ENCODE measurements at places on chromosomes 6 and 20.

DNA sequence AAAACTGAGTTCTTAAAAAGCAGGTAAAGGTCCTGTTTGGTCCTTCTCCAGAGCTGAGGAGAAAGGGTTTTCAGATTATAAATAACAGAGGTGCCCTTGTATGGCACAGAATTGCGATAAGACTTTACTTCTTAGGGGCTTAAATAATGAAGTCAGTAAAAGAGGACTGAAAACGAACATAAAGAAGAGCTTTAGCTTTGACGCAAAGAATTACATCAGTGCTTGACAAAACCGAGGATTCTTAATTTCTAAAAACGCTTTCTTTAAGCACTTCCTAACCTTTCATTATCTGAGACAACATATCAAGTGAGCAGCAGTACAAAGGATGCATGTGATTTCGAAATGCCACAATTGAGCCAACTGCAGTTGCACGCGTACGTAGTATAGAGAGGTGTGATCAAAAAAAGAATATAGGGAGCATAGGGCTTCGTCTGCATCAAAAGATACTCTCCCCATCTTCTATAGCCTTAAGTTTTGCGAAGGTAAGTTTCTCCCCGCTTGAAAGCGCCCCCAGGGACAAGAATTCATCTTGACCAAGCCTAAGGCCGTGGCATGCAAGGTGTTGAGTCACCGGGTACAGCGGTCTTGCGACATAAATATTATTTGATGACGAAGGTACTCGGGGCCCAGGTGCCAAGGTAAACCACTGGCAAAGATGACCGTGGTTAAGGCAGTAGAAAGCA is 778 bp upstream of the LOC128125822 start:
- no peak for DNase-seq

DNA sequence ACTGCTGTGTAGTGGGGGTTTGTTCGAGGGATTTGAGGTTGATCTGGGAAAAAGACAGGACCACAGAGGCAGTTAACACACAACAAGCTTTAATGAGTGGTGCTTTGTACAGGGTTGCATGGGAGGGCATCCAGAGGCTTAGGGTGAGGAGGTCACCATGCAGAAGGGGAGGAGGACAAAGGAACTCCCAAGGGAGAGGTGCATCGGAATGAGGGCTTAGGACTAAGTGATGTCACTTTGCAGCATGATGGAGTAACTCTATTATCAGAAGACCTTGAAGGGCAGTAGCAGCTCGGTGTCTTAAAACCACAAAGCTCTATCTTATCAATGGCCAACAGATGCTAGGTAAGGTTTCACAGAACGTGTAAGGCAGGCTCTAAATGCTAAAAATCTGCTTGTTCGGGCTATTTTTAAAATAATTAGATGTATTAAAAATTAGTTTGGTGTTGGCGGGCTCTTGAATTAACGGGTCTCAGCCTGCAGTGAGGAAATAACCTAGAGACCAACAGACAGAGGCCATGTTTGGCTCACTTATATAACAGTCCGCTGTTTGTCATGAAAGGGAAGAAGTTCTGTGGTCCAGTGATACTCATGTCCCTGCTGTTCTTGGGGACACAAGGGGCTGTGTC is 37.9 kb downstream of the MAN1A1 start:
- DNase-seq, result no peak

DNA sequence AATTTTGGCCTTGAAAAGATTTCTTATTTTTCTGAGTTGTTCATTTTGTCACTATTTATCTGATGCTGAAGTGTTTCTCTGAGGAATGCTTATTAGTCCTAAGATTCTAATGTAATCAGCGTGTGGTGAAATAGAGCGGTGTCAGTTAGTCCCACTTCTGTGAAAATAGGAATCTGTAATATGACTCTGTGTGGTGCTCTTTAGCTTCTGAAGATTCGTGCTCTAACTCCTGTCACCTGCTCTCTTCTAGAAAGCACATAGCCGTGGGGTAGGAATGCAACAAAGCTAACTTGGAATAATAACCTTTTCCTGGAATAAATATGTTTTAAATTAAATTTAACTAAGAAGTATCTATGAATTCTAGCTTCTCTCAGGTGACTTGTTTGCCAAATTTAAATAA is 90.4 kb downstream of the BCKDHB start:
- no peak for DNase-seq

DNA sequence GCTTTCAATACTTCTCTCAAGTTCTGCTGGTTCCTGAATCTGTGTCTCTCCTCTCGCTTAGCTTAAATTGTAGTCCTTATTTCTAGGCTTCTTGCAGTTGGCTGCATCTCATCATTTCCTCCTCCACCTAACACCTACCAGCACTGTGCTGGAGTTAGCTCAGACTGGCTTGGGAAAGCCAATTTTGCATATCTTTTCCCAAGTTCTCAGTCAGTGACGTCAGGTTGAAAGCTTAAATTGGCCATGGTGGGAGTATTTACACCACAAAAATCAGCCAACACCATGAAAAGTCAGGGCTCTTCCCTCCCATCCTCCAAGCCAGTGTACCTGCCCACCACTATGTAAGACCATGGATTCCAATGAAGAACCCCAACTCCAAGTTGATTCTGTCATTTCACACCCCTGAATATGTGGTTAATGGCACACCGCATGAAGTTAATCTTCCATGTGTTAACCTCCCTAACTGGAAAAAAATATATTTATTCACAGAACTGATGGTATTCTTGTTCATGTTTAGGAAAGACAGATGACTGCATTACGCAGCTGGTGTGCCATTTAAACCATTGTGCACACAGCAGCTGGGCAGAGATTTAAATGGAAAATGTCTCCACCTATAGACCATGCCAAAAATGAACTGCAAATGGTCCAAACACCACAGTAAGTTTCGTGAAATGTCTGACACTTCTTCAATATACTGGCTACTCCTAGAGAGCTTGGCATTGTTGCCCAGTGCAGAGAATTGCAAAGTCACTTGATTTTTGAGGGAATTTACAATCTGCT is 274.1 kb upstream of the MAP3K7 start:
- DNase-seq, result no peak

- no peak for DNase-seq
Measured at GRCh38 chr6:90425161-90425641, 128.6 kb upstream of the BACH2 start.

GRCh38 chr6:112235956-112236355 is 18.4 kb downstream of the LAMA4 start:
- DNase-seq, result no peak

- DNase-seq, result no peak
Measured at GRCh38 chr6:12228447-12229146, 61.6 kb upstream of the EDN1 start.
